ENCODE measurements at places on chromosomes 16 and 17.

GRCh38 chr16:83118365-83118764 lies 491.6 kb downstream of the CDH13 start:
- DNase-seq = no peak

DNA sequence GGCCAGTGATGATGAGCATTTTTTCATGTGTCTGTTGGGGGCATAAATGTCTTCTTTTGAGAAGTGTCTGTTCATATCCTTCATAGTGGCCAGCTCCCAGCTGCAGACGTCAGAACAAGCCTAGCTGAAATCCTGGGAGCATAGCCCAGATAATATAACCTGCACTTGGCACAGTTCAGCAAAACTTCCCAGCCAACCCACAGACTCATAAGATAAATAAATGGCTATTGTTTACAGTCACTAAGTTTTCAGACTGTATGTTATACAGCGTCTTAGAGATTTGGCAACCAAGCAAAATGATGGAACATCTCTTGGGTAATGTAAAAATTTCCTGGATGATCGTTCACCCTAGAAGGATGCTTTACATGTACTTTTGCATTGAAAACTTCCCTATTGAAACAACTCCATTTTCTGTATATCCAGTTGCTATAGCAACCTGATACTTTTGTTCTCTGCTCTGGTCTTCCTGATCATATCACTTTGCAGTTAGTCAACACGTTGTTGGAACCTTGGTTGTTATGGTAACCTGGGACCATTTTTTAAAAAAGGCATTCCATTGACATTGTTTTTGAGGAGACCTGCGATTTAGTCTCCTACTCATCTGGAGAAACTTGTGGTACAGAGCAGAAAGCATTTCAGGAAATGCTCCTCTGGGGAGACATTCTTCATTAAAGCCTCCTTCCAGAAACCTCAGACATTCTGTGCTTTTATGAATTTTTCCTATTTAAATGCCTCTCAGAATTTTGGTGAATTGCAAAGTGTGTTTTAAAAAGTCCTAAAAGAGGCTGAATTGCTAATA lies 378.7 kb downstream of the HS3ST4 start:
- no peak for DNase-seq

GRCh38 chr16:21339941-21340340 lies 61.9 kb upstream of the CRYM start:
- no peak for DNase-seq

- DNase-seq = no peak
These were observed 74.8 kb upstream of the RPL38 start for GRCh38 chr17:74128456-74129211.

- no peak for DNase-seq
These were observed 2.3 kb upstream of the CLUH start for GRCh38 chr17:2713881-2714280.

DNA sequence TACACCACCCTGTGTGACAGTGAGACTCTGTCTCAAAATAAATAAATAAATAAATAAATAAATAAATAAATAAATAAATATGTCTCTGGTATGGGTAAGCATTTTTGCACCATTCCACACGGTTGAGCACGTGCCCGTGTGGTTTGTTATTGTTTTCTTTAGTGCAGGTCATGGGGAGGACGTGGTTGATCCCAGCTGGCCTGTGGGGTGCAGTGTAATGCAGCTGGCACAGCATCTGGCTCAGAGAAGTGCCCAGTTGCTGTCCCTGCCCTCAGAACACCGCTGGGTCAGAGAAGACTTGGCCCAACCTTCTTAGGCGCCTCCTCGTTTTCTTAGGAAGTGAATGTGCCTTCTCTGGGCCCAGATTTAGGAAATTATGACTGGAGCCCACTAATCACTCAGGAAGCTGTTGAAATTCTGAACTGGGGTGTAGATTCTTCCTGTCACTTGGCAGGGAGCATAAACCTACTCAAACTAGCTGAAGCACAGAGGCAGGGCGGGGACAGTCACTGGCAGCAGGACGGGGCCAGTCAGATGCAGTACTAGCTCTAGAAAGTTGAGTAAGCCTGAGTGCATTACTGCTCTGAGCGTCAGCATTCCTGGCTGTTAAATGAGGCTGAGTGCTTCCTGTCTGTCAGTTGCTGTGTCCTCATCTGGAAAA lies 85.9 kb downstream of the SNX29 start:
- DNase-seq = no peak

- DNase-seq = no peak
These were observed 12.1 kb downstream of the CA5A start for GRCh38 chr16:87924041-87924810.
